ENCODE measurements at places on chromosomes 3 and 15.

GRCh38 chr3:158460926-158461325 is 110.1 kb upstream of the MLF1 start:
- DNase-seq, result no peak

DNA sequence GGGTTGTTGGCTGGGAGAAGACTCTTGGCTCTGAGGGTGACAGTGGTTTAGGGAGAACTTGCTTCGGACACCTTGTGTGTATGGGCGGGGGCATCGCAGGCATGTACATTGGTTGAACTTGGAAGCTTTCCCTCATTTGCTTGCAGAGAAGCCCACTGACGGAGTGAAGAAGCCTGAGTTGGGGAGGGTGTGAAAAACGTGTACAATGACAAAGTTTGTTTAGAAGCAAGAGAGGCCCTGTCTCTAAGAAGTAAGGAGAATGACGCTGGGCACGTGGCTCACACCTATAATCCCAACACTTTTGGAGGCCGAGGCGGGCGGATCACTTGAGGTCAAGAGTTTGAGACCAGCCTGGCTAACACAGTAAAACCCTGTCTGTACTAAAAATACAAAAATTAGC is 13.7 kb downstream of the LIMD1 start:
- DNase-seq, result no peak

- DNase-seq, result no peak
Measured at GRCh38 chr3:61601831-61602230, 40.5 kb downstream of the PTPRG start.

DNA sequence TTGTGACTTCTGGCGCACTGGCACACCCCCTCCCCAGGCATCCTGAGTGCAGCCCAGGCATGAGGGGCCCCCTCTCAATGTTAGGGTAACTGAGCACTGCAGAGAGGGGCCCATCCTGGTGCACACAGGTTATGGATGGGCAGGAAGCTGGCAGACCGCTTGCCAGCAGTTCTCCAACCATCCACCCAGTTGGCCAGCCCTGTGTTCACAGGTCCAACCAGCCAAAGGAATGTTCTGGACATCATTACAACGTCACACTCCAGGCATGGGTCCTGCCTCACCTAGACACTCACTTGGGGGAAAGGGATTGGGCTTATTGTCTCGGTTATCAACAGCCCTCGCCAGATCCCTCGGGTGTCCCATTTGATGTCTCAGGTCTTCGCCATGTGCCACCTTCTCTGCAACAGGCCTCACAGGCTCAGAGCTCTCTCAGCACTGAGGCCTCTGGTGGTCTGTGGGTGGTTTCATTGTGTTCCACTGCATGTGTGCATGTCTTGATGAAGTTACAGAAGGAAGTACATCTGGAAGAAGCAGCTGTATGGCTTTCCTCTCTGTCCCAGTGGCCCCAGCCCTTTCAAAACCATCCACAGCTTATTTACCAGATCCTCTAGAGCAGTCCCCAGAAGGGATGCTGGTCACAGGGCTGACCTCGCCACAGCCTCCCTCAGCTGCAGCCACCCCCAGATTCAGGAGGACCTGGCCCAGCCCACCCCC is 23.7 kb downstream of the ADCY5 start:
- DNase-seq, result no peak

DNA sequence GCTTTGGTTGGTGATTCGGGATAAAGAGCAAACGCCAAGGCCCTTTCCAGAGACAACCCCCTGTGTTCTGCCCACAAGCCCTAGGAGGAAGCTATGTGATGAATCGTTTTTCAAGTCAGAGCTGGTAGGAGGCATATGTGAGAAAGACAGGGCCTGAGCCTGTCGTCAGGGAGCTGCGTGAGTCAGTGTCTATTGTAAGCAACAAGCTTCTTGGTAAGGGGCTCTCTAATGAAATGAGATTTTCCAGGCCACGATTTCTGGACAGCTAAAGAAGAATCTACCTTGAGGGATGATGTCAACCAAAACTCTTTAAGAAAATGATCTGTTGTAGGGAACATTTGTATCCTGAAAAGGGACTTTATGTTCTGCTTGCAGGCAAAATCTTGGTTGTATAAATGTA is 318.9 kb upstream of the IL12A start:
- DNase-seq, result no peak

DNA sequence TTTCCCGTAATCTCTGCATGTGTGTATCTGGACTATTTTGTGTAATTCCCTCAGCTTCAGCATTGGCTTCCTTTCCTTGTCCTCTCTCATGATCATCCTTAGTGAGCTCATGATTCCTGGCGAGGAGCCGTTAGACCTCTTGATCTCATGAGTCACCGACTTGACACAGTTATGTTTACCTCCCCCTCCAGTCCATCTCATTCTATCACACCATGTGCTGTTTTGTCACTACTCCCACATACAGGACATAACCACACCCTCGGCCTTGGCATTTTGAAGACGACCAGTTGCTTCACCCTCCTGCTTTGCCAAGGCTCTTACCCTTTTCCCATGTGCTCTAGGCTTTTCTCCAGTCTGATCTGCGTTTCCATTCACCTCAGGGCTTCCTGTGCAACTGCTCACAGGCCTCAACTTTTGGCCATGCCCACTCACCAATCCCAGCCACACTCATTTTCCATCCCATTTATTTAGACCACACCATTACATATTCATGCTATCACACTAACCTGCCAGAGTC is 41.5 kb downstream of the CP start:
- no peak for DNase-seq

DNA sequence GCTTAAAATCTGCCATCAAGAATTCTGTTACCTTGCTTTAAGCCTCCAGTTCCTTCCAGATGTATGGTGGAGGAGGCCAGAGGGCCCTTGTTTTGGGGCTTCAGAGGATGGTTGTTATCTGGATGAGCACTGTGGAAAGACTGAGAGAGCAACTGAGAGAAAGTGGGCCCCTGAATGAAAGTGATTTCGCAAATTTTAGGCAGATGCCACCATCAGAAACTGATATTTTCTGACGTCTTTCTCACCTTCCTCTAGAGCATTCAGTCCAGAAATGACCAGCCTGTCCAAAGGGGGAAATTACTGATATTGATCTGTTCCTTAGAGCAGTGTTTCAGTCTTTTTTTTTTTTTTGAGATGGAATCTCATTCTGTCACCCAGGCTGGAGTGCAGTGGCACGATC is 13.4 kb downstream of the B3GNT5 start:
- DNase-seq, result no peak

DNA sequence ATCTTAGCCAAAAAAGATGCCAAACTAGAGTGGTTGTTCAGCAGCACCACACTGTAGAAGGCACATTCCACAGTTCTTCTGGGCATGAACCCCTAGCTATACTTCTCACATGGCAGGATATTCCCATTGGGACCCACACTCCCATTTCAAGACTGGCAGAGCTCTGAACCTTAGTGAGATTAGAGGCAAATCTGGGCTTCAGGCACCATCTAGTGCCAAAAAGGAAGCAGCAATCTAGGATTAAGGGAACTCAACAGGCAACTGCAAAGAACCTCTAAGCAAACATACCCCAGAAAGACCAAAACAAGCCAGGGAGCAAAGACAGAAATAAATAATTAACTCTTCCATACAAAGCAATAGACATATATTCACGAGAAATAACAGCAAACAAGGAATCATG is 66.2 kb downstream of the TAFA4 start:
- no peak for DNase-seq

Measured in activated effector memory CD4-positive, alpha-beta T cell treated with anti-CD3 and anti-CD28 coated beads, Interleukin-2, amount 50 U/mL, for 16 hours (primary cell).